ENCODE measurements at places on chromosomes 7 and 10.

- no peaks in the 10 kb centered on the region for H3K27me3 ChIP-seq
- H3K4me1 ChIP-seq, result no peaks in the 10 kb centered on the region
- H3K4me3 ChIP-seq, result no peak overlapping the region
- H3K27ac ChIP-seq, result no peak overlapping the region
Observed at GRCh38 chr7:82998436-82998835, 164.2 kb downstream of the PCLO start.

GRCh38 chr10:80372675-80373074 is 16.1 kb downstream of the DYDC2 start:
- H3K27me3 ChIP-seq, result no peaks in the 10 kb centered on the region
- no peaks in the 10 kb centered on the region for H3K4me1 ChIP-seq
- H3K27ac ChIP-seq, result no peak overlapping the region
- H3K36me3 ChIP-seq, result no peaks in the 10 kb centered on the region

DNA sequence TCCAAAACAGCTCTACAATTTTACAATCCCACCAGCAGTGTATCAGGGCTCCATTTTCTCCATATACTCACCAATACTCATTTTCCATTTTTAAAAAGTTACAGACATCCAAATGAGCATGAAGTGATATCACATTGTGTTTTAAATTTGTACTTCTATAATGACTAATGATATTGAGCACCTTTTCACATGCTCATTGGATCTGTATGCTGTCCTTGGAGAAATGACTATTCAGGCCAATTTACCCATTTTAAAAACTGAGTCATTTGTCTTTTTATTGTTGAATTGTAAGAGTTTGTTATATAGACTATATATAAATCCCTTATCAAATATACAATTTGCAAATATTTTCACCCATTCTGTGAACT is 162.0 kb downstream of the MAGI2 start:
- H3K4me3 ChIP-seq, result no peak overlapping the region
- H3K4me1 ChIP-seq, result no peaks in the 10 kb centered on the region
- H3K36me3 ChIP-seq, result no peaks in the 10 kb centered on the region
- no peaks in the 10 kb centered on the region for H3K27me3 ChIP-seq

- no peaks in the 10 kb centered on the region for H3K27me3 ChIP-seq
- H3K27ac ChIP-seq, result no peak overlapping the region
- no peaks in the 10 kb centered on the region for H3K4me1 ChIP-seq
- H3K4me3 ChIP-seq, result no peak overlapping the region
- no peak for DNase-seq
Observed at GRCh38 chr10:111482621-111483216, 405.9 kb downstream of the ADRA2A start.

DNA sequence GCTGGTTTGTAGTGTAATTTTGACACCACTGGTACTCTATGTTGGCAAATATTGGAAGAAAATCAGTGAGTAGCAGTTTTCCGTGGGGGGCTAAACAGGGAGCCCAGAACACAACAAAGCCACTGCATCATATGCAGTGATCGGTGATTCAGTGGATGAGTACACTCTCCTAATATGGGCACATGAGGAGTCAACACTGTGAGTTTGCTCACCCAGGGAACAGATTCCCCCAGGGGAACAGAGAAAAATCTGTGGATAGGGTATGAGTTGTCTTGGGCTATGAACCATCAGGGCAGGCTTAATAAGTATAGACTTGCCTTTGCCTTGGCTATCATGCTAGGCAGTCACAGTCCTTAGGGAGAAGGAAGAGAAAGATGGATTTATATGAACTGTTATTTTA is 227.7 kb upstream of the SEMA3E start:
- no peaks in the 10 kb centered on the region for H3K4me1 ChIP-seq
- no peaks in the 10 kb centered on the region for H3K36me3 ChIP-seq
- DNase-seq, result no peak
- no peak overlapping the region for H3K4me3 ChIP-seq

All from breast epithelium (tissue), 4 donors.